Cerebellar cortex (tissue), 1 donor: ENCODE measurements at places on chromosomes 6 and 20.

DNA sequence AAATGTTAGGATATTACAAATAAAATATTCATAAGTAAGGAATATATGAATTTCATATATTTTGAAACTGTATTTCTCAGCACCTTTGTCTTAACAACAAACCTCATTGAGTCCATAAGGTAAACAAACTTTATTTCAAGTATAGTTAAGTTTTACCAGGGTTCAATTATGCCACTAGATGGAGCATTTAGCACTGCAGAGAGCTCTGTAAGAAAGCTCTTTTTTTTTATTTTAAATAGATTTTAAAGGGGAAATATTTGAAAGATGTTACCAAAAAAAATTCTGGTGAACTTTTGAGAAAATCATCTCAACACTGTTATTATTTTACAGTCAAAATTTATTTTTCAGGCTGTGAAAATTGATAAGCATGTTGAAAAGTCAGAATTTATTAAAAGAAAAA lies 955.2 kb upstream of the EYS start:
- DNase-seq = peak; percentile 5

DNA sequence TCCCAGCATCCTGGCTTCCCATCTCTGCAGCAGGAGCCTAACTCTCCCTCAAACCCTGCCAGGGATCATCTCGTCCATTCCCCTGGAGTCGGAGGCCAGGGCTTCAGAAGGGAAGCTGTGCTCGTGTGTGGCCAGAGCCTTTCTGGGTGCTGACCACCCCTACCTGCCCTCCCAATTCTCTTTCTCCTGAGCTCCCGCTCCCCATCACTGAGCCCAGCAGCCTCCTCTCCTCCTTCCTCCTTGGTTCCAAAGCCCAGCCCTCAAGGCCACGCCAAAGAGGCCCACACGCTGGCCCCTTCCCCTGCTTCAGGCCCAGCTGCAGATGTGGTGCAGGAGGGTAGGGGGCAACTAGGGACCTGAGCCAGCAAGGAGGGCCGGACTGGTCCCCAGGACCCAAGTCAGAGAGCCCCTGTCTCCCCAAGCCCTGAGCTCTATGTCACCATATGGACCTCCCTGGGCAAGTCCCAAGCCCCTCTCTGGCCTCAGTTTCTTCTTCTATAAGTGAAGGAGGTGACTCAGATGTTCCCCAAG lies 1.3 kb downstream of the FAM83C start:
- DNase-seq = no peak

GRCh38 chr20:9831032-9831431 lies 7.8 kb downstream of the PAK5 start:
- DNase-seq = no peak

DNA sequence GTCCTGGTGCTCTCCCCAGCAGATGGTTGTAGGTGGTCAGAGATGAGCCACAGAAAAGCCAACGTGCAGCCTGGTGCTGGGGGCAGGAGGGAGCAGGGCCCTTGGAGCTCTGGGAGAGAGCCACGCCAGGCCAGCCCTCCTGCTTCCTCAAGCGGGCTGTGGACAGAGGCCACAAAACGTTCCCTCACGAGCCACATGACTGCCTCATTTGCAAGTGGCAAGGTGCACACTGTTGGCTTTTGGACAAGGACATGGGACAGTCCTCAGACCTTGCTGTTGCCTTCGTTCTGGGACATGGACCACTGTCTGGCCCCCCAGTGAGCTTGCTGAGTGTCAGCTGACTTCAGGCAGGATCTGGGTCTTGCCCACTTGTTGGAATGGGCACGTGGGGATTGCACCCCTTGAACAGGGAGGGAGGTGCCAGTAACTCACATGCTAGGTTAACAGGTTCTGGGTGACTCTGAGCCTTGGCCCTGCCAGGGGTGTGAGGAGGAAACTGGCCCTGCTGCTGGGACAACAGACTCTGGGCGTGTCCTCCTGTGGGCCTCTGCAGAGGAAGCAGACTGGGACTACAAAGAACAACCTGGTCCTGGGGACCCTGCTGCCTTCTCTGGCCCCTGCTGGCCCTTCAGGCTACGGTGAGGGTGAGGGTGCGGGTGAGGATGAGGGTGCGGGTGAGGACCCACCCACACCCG lies 2.6 kb downstream of the SLCO4A1 start:
- no peak for DNase-seq

DNA sequence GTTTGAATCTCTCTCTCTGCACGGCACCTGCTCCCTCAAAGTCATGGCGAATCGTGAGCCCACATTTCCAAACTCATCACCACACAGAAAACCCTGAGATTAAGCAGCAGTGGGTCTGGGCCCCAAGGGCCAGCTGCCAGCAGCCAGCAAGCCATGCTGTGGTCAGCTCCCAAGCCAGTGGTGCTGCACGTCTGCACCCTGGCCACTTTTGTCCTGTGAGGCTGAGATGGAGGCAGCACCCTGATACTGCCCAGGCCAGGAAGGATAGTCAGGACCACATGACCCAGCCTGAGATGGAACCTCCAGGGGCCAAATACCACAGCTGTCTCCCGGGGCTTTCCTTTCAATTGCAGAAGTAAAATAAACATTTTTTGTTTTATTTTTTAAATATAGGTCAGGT lies 93.9 kb downstream of the PRND start:
- no peak for DNase-seq

GRCh38 chr6:13370623-13371022 lies 42.3 kb upstream of the TBC1D7 start:
- DNase-seq = no peak

- no peak for DNase-seq
Observed at GRCh38 chr6:133577851-133578250, 311.1 kb upstream of the TCF21 start.

DNA sequence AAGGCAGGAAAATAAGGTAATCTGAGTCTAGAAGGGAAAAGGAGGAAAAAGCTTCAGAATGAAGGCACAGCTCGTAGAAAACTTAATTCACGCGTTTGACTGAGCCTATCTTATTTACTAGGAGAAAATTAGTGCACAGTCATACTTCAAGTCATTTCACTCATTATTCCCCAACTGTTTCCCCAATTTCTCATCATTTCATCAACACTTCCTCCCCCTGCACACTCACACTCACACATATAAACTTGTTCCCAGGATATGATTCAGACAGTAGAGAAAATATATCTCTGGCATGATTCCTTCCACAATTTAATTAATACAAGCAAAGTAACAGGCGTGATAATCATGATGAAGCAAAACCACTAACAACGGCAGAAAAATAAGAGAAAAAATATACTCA lies 94.5 kb upstream of the F13A1 start:
- no peak for DNase-seq

- no peak for DNase-seq
Observed at GRCh38 chr6:14463110-14463509, 345.5 kb downstream of the CD83 start.

DNA sequence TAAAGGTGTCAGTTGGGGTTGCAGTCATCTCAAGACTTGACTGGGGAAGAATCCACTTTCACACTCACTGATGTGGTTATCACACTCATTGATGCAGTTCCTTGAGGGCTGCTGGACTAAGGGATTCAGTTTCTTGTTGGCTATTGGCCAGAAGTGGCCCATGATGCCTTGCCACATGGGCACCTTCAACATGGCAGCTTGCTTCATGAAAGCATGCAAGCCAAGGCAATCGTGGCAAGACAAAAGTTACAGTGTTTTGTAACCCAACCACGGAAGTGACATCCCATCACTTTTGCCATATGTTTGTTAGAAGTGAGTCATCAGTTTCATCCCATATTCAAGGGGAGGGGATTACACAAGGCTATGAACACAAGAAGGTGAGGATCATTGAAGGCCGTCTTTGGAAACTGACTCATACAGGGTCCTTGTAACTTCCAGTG lies 3.8 kb upstream of the RANBP9 start:
- DNase-seq = no peak

- DNase-seq = no peak
Observed at GRCh38 chr6:125451750-125452149, 150.0 kb upstream of the HDDC2 start.

- no peak for DNase-seq
Observed at GRCh38 chr6:96022225-96022624, 6.5 kb downstream of the FUT9 start.

GRCh38 chr20:59948828-59949720 lies 8.9 kb downstream of the FAM217B start:
- DNase-seq = peak; percentile 67

- peak; percentile 67 for DNase-seq
Observed at GRCh38 chr6:2990248-2990931, 9.3 kb upstream of the NQO2 start.

GRCh38 chr6:154367839-154368695 lies 11.5 kb upstream of the IPCEF1 start:
- DNase-seq = no peak

DNA sequence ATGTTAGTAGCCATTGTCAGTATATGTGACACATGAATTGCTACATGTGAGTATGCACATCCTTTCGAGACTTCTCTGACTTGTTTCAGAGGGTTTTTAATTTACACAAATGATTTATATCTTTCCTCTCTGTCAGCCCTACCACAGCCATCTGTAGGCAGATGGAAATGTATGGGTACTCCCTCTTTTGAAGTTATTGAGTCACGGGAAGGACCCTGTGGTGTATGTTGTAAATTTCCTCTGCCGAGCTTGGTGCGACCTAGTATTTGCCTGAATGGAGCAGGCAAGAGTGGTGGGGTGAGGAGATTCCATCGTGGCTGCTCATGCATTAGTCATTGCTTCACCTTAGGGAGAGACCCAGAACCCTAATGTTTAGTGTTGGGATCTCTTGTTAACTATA lies 171.9 kb downstream of the JARID2 start:
- no peak for DNase-seq

GRCh38 chr6:68059261-68059660 lies 575.8 kb upstream of the ADGRB3 start:
- no peak for DNase-seq

DNA sequence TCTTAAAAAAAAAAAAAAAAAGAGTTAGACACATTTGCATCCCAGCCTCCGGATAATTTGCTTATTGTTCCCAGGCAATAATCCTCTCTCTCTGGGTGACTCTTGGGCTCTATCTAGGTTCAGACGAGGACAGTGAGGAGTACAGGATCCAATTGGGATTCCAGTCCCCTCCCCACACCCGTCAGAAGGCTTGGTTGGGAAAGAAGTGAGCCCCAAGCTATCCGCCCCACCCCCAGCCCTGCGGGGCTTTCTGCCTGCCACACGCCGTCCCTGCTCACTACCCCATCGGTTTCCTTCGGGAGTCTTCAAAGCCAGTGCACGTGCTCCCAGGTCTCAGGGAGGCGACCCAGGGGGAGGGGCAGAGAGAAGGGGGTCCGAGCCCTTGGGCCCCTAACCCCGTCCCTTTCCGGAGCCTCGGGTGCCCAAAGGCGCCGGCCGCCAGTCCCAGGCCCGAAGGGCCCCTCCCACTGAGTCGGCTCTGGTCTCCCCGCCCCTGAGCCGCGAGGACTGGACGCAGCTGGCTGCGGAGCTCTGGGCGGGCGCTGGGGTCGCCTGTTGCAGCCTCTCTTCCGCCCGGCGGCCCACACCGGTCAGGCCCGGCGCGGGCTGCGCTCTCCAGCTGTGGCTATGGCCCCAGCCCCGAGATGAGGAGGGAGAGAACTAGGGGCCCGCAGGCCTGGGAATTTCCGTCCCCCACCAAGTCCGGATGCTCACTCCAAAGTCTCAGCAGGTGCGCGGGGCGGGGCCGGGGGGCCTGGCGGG lies 2.5 kb downstream of the MYMX start:
- peak; percentile 65 for DNase-seq

GRCh38 chr6:45450132-45450531 lies 72.4 kb upstream of the SUPT3H start:
- DNase-seq = no peak

DNA sequence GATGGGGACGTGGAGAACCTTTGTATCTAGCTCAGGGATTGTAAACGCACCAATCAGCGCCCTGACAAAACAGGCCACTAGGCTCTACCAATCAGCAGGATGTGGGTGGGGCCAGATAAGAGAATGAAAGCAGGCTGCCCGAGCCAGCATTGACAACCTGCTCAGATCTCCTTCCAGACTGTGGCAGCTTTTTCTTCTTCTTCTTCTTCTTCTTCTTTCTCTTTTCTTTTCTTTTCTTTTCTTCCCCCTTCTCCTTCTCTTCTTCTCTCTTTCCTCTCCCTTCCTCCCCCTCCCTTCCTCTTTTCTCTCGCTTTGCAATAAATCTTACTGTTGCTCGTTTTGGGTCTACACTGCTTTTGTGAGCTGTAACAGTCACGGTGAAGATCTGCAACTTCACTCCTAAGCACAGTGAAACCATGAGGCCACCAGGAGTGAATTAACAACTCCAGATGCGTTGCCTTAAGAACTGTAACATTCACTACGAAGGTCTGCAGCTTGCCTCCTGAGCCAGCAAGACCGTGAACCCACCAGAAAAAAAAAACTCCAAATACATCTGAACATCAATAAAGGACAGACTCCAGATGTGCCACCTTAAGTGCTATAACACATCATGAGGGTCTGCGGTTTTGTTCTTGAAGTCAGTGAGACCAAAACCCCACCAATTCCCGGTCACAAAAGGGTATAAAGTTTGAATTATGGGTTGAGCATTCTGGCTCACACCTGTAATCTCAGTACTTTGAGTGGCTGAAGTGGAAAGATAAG lies 19.6 kb upstream of the SERPINB1 start:
- no peak for DNase-seq
